ENCODE measurements at places on chromosomes 16 and 17. TPM values are rescaled to one million over a fixed set of nuclear protein-coding genes. Genes with fewer than 3 reads are reported as not detected.

DNA sequence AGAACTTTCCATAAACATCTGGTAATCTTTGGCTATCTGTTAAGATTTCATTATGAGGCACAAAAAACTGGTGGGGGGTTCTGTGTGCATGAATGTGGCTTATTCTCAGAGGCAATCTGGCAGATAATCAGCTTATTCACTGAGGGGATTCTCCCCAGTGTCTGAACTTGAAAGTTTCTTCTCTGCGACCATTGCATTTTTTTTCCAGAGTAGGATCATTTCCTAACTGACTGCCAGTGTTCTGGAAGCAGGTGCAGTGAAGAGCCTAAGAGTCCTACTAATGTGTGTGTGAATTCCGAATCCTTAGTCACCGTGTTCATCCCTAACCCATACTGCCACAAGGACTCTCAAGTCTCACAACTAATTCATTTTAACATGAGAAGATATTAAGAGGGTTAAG, 64.9 kb upstream of the LRRC37A3 start:
- DNase-seq = no peak

ERN1 gene
- total RNA-seq = 9.0 TPM

DNA sequence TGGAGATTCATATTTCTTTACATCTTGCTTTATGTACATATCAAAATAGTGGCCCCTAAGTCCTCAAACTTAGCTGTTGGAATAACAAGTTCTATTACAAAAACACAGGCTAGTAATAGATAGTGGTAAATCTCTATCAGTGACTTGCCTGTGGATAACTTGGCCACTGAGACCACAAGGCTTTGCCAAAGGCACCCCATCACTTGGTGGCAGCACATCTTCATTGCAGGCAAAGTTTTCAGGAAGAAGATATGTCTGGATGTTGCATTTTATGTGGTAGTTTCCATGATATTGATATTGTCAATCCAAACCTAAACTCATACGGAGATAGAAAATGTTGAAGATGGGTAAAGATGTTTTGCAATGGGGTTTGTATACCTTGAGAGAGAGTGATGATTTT, 58.5 kb downstream of the KNOP1 start:
- DNase-seq = no peak

TRIM25 gene
- total RNA-seq = 115 TPM

FBXW10B gene
- total RNA-seq = 0.21 TPM

- no peak for DNase-seq
Observed at GRCh38 chr17:78875363-78876093, 27.5 kb downstream of the CEP295NL start.

DNA sequence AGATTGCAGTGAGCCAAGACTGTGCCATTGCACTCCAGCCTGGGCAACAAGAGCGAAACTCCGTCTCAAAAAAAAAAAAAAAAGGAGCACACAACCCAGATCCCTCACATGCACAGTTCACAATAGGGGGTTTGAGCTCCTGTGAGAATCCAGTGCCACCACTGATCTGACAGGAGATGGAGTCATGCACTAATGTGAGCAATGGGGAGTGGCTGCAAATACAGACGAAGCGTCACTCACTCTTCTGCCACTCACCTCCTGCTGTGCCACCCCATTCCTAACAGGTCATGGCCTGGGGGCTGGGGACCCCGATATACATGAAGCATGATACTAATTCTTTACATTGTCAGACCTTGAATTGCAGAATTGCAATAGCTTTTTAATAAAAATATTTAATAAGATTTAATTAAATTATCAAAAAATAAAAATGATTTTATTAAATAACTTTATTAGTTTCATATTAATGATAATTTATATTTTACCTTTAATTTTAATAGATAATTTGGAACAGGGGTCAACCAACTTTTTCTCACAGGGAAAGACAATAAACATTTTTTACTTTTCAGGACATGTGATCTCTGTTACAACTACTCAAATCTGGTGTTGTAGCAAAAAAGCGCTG, 171.4 kb downstream of the COPRS start:
- no peak for DNase-seq

- no peak for DNase-seq
Observed at GRCh38 chr16:85105475-85105874, 6.8 kb downstream of the CIBAR2 start.

DNA sequence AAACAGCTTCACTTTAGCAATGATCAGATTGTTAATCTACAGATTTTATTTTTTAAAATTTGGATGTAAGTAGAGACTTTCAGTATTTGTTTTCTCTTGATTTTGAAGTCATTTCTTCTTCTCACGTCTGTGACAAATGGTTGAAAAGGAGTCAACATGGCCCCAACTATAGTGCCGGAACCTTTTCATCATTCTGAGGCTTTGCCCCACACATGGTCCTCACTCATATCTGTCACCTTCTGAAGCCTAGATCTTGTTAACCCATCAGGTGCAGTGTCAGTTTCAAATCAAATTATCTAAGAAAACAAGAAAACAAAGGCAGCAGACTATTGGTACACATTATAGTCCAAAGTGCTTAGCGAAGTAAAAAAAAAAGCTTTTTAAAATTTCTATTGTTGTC, 124.1 kb downstream of the TRIM37 start:
- no peak for DNase-seq

- no peak for DNase-seq
Observed at GRCh38 chr17:33164169-33164881, 128.8 kb downstream of the ASIC2 start.

- DNase-seq = no peak
Observed at GRCh38 chr16:57355898-57356414, 2.6 kb upstream of the CCL22 start.

DNA sequence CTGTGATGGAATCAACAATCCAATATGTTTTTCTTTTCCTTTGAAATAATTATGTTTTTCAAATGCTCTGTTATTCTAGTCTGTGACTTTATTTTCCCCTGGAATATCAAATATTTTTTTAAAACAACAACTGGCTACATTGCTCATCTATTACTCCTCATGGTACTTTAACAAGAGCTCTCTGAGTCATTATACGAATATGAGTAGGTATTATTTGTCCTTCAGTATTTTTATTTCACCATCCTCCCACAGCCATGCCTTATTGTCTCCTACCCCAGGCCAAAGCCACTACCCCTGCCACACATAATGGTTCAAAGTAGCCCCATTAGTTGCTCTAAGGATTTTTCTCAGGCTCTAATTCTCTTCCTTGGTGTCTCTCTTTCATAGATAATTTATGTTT, 1572.3 kb downstream of the CDH8 start:
- no peak for DNase-seq

- DNase-seq = no peak
Observed at GRCh38 chr16:65827231-65827630, 539.3 kb upstream of the CDH5 start.

DNA sequence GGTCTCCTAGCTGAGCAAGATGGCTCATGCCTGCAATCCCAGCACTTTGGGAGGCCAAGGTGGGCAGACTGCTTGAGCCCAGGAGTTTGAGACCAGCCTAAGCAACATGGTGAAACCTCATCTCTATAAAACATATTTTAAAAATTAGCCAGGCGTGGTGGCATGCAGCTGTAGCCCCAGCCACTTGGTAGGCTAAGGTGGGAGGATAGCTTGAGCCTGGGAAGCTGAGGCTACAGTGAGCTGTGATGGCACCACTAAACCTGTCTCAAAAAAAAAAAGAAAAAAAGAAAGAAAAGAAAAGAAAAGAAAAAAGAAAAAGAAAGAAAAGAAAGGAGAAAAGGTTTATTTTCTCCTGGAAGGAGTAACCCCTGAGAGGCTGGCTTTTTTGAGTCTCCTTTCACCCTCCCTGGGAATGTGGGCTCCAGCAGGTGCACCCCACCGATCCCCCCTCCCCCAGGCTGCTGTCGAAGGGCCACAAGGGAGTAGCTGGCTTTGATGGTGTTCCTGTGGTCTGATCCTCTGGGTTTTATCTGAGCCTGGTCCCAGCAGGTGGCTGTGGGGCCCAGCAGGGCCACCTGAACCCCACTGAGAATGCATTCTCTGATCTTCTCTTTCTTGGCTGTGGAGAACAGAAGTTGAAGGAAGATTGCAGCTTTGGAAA, 29.9 kb upstream of the TNRC6C start:
- DNase-seq = no peak

RARA gene
- 33.3 TPM for total RNA-seq

DNA sequence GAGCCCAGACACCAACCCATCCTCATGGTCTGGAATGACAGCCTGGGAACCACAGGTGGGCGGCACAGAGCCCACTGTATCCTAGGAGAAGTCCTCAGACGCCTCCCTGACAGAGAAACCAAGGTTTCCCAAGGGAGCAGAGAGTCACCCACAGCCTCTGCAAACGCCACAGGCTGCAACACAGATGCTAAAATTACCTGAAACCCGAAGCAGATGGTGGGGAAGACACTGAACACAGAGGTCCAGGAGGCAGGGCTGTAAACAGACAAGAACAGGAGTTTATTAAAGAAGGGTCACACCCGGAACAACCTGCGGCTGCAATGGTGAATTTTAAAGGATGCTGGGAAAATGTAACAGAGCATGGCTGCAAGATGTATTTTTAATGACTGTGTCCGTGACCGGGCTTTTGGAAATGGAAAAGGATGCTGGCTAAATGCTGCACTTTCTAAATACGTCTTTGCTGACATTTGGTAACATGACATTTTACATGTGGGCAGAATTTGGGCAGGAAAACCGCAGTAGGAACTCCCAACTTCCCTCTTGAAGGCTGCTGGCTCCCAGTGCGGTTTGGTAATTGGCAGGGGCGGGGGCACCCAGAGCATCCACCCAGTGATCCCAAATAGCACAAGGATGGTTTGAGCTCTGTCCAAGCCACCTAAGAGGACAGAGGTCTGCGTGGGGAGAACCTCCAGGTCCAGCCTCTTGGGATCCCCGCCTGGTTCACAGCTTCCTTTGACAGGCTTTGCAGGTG, 13.1 kb downstream of the SLC38A8 start:
- DNase-seq = peak; percentile 18

DNA sequence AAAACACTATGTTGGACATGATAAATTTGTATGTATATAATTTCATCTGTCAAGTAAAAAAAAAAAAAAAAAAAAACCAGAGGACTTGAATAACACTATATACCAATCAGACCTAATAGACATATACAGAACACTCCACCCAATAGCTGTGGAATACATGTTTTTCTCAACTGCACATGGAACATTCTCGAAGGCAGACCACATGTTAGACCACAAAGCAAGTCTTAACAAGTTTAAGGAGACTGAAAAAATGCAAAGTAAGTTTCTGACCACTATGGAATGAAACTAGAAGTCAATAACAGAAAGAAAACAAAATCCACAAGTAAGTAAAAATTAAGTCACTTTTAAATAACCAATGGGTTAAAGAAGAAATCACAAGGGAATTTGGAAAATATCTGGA, 8.4 kb upstream of the CNTNAP4 start:
- DNase-seq = no peak

GRCh38 chr16:66719246-66719645, 22.7 kb upstream of the CMTM4 start:
- no peak for DNase-seq

- DNase-seq = no peak
Observed at GRCh38 chr17:16325964-16326363, 27.3 kb downstream of the CENPV start.

GRCh38 chr16:89216315-89217137, 977 bp upstream of the ZNF778 start:
- DNase-seq = peak; percentile 80

DNA sequence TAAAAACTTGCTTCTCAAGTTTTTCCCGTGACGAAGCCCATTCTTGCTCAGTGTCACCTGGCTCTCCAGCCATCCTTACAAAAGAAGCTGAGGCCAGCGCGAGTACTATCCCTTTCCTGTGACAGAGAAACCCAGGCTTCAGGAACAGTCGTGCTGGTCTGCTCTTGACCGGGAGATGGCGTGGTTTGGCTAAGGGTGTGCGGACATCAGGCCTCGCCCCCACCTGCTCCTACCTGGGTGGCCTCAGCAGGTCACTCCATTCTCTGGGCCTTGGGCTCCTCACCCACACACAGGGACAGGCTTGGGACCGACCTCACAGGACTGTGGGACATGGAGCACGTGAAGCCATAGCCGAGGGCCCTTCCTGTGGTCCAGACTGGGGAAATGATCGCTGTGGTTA, 75.2 kb upstream of the CIBAR2 start:
- no peak for DNase-seq

GRCh38 chr17:17876959-17877528, 40.3 kb upstream of the SREBF1 start:
- DNase-seq = no peak

GRCh38 chr17:39225308-39225958, at the start of gene STAC2:
TSS of gene STAC2 (minus strand) at chr17:39225945. CDS start at chr17:39225502, 443 bp downstream.
- DNase-seq = no peak

CCL16 gene
- total RNA-seq = not detected

PTX4 gene
- total RNA-seq = not detected

- DNase-seq = peak; percentile 99
Observed at GRCh38 chr17:37358830-37359681, 16.7 kb upstream of the C17orf78 start.

- DNase-seq = peak; percentile 41
Observed at GRCh38 chr16:526181-527014, 1.1 kb upstream of the CAPN15 start.

DNA sequence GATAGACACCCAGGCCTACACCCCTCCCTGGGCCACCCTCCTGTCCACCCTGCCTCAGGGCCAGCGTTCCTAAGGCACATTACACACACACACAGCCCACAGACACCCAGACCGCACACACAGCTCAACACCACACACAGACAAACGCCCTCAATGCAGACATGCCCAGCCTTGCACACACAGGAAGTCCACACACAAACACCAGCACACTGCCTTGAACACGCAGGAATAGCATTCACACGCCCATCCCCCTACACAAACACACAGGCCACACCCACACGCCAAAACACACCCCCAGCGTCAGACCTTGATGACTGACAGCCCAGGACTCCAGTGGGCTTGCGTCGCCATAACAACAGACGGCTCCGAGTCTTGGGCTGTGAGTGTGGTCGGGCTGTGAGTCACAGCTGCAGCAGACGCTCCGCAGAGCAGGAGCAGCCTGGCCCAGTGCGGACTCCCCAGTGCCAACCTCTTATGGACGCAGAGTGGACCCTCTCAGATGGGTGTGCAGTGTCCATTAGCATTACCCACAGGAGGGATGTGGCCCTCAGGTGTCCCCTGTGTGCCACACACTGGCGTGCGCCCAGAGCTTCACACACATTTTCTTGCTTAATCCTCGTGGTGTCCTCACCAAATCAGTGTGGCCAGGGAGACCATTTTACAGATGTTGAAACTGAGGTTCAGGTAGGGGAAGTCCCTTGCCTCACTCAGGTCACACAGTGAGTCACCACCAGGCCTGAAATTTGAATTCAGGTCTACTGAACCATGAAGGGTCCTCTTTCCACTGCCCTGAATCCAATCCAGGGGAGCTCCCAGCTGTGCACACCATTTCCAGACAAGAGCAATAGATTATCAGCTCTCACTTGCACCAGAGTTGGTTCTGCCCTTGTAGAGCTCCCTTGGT, 17.8 kb upstream of the RAI1 start:
- DNase-seq = peak; percentile 85

Data from activated naive CD8-positive, alpha-beta T cell treated with anti-CD3 and anti-CD28 coated beads for 36 hours (primary cell).